Stimulated activated CD8-positive, alpha-beta memory T cell treated with anti-CD3 and anti-CD28 coated beads, Interleukin-12 subunit alpha, Interleukin-12 subunit beta, amount 100 ng/mL, for 4 hours (primary cell): ENCODE measurements at places on chromosomes 12 and 14.

- DNase-seq = no peak
These were observed 133.9 kb downstream of the TRHDE start for GRCh38 chr12:72406111-72406510.

GRCh38 chr12:92605621-92606170, 97.1 kb upstream of the PLEKHG7 start:
- DNase-seq = no peak

GRCh38 chr12:28998662-28999120, 150.4 kb upstream of the FAR2 start:
- DNase-seq = no peak

GRCh38 chr14:51092965-51093364, 1.9 kb downstream of the TRIM9 start:
- DNase-seq = no peak

DNA sequence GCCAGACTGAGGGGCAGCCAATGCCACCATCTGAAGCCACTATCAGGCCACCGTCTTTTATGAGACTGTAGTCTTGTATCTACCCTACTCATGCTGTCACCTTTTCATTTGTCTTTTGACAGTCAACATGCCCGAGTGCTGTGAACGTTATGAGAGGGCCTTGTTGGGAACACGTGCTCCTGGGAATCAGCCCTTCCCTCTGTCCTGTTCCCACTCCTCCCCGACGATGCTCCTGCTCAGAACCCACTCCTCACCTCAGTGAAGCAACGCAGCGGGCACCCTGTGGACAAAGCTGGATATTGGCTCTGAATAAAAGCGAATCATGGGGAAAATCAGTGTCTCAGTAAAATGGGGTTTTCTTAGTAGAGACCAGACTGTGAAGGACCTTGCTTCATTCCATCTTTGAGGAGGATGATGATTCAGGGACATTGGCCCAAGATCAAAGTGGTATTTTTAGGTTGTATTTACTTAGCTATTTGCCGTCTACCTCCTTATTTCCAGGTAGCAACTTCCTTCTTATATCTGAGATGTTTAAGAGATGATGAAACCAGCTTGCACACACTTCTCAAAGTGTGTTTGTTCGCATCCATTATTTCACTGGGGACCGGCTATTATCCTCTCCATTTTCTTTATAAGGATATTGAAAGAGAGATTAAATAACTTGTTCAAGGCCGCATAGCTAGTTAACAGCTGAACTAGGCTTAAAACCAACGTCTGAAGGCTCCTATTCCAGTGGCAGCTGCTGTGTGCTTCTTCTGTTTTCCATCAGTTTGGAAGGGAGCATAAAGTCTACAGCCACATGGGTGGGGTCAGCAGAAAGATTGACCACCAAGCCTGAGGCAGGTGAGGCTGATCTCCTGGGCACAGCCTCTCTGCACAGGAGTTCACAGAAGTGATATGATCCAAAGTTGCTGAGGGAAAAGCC, 43.9 kb upstream of the CTDSP2 start:
- DNase-seq = no peak

DNA sequence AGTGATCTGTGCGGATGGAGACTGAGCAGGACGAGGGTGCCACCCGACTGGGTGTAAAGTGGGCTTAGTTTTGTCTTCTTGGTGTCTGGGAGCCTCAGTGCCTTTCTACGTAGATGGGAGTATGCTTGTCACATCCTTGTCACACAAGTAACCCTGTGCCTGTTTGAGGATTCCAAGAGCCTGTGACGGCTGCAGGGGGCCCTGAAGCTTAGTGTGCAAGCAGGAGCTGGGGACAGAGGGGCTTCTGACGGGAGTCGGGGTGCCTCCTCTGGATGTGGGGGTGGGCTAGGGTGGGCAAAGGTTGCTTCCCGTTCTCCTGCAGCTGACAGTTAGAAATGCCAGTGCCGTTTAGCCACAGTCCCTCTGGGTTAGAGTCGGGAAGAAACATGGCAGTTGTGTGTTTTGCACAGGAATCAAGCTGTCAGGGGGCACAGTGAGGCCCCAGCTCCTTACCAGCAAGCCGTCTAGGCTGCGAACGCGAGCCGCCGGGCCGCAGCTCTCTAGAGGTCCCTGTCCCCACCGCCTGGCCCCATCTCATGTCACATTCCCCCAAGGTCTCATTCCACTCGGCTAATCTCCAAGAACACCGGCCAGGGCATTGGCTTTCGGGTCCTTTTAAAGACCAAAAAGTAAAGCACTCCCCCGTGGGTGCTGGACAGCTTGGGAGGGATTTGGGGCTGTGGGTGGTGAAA, 7.0 kb downstream of the RTL1 start:
- DNase-seq = no peak

DNA sequence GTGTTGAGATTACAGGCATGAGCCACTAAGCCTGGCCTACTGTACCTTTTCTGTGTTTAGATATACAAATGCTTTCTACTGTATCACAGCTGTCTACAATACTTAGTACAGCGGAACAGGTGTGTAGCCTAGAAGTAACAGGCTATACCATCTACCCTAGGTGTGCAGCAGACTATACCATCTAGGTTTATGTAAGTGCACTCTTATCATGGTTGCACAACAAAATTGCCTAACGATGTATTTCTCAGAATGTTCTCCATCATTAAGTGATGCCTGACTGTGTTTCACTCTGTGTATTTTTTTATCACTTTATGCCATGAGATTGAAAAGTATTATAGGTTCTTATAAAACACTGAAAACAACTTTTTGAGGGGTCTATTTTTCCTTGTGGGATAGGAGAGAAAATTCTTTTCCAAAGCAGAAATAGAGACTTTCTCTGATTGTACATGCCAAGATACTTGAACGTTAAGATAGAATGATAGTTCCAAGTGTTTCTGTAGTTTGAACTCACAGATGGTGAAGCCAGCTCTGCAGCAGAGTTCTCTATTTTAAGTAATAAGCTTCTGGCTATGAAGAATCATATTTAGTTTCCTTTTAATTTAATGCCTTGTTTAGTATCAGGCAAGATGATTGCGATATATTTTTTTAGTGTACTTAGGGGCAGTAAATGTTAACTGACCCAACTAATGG, 17.0 kb downstream of the TMPRSS12 start:
- no peak for DNase-seq

DNA sequence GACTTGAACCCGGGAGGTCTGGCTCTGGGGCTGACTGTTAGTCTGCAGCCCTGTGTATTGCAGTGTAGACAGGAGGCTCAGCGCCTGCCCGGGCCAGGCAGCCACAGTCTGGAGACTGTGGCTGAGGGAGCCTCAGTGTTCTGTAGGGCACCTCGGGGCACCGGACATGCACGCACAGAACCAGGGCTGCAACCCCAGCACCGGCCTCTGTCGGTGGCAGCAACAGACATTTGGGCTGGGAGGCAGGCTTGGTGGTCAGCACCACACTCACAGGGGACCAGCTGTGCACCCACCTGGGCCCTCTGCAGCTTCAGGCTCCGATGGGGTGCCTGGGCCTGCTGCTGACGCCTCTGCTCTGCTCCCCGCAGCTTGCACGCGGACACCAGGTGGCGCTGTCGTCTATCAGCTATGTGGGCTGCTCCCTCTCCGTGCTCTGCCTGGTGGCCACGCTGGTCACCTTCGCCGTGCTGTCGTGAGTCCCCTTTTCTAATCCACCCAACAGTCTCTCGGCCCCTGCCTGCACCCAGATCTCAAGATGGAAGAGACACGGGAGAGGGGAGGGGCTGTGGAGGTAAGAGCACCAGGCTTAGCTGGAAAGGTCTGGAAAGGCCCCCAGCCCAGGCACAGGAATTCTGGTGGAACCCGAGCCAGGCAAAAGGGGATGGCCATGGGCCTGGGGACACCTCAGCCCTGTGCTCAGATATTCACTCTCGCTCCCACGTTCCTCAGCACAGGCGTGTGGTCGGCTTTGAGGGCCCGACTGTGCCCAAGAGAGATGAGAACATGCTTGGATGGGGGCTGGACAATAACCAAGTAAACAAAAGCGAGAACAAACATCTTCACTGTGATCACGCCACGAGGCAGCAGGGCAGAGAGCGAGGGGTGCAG, 151.0 kb downstream of the ADGRD1 start:
- DNase-seq = peak; percentile 53

GRCh38 chr12:26304273-26304672, 108.9 kb downstream of the SSPN start:
- no peak for DNase-seq

- DNase-seq = no peak
These were observed 59.9 kb downstream of the DICER1 start for GRCh38 chr14:95097385-95097784.

GRCh38 chr14:55851301-55851700, 266.9 kb upstream of the PELI2 start:
- no peak for DNase-seq

DNA sequence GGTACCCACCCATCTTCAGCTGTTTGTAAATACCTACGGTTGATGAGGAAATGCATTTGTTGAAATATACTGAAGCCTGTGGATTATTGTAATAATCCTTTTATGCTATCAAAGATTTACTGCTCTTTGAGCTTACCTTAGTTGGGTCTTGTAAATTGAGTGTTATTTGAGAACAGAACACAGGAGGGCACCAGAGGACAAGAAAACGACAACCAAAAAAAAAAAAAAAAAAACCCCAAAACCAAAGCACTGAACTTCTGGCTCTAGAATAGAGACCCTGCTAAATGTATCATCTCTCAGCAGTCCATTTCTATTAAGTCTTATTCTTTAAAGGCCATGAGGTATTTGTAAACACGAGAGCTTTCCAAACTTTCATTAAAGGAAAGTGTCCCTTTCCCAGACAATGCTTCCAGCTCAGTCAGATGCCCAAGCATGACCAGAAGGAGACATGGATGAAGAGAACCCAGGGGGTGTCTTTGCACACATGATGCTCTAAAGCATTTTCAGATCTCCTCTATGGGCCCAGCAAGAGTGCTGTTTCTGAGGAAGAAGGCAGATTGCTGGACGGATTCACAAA, 763.9 kb downstream of the NRXN3 start:
- no peak for DNase-seq

GRCh38 chr12:125889742-125890141, 824.5 kb downstream of the AACS start:
- no peak for DNase-seq

GRCh38 chr12:30779578-30779977, 24.8 kb upstream of the CAPRIN2 start:
- no peak for DNase-seq

DNA sequence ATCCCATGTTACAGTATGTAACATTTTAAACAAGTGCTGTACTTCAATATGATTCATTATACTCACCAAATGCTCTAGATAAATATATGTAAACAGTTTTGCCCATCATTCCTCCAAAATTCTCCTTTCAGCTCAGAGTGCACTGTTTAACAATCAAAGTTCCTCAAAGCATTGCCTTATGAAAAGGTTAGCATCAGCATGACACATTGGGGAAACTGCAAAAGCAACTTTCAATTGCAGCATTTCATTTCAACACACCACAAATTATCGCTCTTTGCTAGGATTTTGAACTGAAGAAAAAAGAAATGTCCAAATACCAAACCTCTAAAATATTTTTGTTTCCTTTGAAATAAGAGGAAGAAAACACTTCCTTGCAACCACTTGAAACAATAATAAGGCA, 413.2 kb downstream of the FLRT2 start:
- DNase-seq = no peak
